ENCODE measurements at places on chromosomes 4 and X.
A peak's percentile ranks its signal among the peaks of the same experiment; 100 is the strongest.

DNA sequence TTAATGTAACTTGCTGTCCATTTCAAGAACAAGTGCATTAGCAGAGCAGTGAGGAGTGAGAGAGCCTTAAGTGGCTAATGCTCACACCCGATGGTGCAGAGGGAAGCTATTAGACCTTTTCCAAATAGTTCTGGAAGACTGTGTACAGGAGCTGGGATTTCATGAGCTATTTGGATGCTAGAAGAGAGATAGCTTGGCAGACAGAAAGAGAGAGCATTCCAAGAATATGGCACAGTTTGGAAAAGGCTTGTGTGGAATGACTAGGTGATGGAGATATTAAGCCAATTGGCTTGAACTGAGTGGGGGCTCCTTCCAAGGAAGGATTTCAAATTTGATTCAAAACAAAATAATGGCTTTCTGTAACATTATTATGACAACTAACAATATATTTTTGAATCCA, 1097.2 kb upstream of the TENM3 start:
- DNase-seq, result no peak

GRCh38 chr4:130542953-130543352, 1447.0 kb downstream of the C4orf33 start:
- no peak for DNase-seq

GRCh38 chr4:15293711-15294110, 134.1 kb upstream of the C1QTNF7 start:
- no peak for DNase-seq

DNA sequence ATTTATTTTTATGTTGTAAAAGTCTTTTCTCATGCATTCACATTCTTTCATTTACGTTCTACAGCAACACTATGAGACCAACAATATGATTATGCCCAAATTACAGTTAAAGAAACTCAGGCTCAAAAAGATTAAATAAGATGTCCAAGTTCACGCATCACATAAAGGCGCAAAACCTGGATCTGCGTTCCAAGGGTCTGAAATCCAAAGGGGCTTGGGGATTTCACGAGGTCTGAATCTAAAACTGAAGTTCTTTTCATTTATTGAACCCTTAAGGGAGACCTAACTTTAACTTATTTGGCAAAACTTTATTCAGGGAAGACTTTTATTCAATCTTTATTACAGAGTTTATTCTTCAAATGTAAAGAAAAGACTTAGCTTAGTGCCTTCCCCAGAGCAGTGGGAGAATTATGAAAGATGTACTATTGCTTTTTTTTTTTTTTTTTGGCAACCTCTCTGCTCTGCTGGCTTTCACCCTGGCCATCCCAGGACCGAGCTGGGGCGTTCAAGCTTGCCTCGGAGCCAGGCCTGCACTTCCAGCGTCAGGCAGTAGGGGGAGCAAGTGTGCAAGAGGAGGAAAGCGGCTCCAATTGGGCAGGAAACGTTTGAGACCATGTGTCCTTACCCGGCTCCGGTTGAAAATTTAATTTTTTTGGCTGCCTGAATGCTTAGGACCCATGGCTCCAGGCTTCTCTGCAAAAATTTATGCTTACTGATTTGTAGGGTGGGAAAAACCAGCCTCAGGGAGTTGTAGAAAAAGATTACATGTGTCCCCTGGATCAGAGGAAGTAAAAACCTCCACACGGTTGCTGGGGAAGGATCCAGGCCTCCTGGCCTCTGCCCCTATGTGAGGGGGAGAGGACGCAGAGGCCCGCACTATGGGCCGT, 344.3 kb upstream of the KLF3 start:
- DNase-seq, result peak; percentile 100

- no peak for DNase-seq
These were observed 32.2 kb downstream of the CFAP299 start for GRCh38 chr4:80367737-80368136.

GRCh38 chrX:24019448-24019847, 7.5 kb downstream of the KLHL15 start:
- no peak for DNase-seq

DNA sequence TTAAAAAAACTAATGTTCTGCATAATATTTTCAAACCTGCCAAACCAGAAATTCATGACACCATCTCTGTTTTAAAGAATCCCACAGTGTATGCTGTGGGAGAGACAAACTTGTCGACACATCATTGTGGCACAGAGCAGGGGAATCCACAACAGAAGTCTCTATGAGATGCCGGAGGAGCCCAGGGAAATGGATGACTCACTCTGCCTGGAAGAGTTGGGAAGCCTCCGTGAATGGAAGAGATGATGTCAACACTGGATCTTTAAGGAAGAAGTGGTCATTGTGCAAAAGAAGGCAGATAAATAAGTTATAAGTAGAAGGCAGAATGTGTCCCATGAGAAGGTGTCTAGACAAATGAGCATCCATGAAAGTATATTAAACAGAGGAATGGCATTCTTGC, 595.1 kb downstream of the RAB28 start:
- DNase-seq, result no peak

GRCh38 chr4:38601244-38601915, 62.6 kb upstream of the KLF3 start:
- no peak for DNase-seq

DNA sequence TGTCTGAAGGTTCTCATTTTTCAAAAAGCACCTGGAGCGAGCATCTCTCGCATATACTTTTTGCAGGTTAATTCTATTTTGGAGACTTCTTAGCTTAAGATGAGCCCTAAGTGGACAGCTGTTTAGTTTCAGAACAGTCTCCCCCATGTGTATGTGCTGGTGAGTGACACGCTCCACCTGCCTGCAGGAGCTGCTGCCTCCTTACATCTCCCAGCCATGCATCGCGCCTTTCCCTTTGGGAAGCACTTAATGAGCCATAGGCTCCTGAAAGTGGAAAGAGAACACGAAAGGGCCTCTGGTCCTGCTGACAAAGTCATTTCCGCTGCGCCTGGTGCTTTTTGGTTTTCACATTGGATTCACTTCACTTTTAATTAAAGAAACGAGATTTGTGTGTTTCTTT, 56.1 kb downstream of the TRIML2 start:
- DNase-seq, result no peak

GRCh38 chr4:108432418-108432817, 188.0 kb upstream of the RPL34 start:
- no peak for DNase-seq

GRCh38 chr4:81528200-81528599, 56.5 kb upstream of the RASGEF1B start:
- DNase-seq, result no peak

DNA sequence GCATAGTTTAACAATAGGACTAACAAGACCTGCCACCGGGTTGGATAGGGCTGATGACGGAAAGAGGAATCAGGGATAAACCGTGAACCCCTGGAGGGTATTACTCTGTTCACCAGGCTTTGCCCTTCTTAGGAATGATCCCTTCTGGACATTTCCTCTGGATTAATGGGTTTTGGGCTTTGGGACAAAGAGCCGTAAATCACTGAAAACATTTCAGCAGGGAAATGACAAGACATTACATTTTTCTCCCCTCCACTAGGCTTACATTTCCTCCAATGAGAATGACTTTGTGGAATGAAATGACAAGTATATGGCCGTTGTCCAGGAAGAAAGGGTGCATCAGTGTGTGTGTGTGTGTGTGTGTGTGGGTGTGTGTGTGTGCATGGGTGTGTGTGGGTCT, 25.9 kb upstream of the RBPJ start:
- no peak for DNase-seq

DNA sequence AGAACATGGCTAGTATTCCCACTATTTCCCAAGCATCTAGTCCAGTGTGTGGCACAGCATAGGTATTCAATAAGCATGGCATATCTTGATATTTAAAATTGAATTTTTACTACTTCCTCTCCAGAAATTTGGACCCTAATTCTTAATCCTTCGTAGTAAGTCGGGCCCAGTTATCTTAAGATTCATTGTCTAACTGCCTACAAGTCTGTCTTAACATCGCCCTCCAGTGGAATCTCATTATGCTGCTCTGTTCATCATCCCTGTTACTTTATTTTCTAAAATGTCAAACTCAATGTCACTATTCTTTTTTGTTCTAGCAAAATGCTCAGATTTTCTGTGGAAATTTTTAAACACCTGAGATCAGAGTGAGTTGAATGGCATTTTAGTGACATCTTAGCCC, 606.2 kb downstream of the KLHL13 start:
- no peak for DNase-seq

DNA sequence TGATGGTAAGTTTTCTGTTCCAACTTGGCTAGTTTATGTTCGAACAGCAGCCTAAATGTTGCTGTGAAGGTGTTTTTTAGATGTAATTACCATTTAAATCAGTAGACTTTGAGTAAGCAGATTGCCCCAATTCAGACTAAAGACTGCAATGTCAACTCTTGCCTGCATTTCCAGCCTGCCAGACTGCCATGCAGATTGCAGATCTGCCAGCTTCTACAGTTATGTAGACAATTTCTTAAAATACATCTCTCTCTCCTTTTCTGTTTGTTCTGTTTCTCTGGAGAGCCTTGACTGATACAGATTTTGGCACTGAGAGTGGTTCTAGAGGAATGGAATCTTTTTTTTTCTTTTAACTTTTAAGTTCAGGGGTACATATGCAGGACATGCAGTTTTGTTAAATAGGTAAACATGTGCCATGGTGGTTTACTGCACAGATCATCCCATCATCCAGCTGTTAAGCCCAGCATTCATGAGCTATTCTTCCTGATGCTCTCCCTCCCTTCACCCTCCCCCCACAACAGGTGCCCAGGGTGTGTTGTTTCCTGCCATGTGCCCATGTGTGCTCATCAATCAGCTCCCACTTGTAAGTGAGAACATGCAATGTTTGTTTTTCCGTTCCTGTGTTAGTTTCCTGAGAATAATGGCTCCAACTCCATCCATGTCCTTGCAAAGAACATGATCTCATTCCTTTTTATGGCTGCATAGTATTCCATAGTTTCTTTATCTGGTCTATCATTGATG, 227.8 kb downstream of the CPE start:
- no peak for DNase-seq

- DNase-seq, result no peak
These were observed 159.6 kb downstream of the SOWAHB start for GRCh38 chr4:76738086-76738931.

DNA sequence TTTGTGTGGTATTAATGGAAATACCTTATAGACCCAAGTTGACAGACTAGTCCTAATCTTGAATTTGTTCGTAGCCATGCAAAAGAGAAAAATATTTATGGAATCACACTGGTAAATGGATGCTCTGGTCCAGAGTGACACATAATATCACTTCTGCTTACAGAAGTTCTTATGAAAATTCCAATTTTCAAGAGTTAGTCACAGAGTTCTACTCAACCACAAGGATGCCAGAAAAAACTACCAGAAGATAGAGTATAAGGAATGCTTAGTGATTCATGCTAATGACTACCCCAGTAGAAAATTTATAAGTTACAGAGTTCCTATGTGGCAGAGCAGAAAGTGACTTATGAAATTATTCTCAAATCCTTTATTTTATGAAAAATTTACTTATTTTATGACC, 1384.8 kb downstream of the FAM133A start:
- no peak for DNase-seq

- no peak for DNase-seq
These were observed 325.2 kb downstream of the NR3C2 start for GRCh38 chr4:148116969-148117368.

DNA sequence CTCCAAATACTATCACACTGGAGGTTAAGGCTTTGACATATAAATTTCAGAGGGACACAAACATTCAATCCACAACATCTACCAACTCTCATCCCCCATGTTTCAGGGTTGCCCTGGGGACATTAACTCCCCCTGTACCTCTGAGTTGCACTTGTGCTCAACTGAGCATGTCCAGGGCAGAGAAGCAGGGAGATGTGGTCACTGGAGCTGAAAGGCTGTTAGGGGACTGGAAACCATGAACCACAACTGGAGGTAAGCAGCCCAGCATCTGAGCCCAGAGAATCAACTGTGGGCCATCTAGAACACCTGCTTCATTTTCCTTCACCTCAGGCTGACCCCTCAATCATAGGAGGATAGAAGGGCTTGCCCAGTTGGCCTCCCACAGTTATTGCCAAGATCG, 641.1 kb downstream of the MID1IP1 start:
- no peak for DNase-seq

DNA sequence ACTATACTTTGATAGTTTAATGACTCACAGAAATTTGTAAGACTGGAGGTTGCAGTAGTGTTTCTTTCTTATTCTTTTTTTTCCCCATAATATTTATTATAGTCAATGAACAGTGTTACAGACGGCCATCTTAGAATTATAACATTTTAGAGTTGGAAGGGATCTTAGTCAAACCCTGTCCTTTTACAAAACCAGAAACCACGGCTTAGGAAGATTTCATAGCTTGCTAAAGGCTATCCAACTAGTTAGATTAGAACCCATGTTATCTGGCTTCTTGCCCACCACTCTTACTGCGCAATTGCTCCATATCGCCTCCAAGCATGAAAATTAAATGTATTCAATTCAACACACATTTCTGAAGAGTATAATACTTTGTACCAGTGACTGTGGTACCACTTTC, 1.1 kb downstream of the XIAP start:
- DNase-seq, result no peak

DNA sequence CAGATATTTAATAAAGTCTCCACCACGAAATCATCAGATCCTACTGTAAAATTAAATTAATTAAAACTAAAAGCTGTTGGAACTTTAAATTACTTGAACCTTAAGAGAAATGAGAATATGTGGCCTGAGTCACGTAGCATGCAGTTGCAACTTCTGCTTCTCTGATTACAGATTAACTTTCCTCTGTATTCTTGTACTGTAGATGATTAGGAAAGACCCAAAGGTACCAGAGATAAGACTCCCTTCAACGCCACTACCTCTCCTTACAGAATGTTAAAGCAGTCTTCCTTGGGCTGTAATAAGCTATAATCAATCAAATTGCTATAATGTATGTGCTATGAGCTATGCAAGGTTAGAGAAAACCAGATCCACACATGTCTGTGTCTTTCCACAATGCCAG, 47.9 kb downstream of the FAM13A start:
- DNase-seq, result no peak

GRCh38 chrX:94961730-94962129, 1287.7 kb downstream of the FAM133A start:
- no peak for DNase-seq

DNA sequence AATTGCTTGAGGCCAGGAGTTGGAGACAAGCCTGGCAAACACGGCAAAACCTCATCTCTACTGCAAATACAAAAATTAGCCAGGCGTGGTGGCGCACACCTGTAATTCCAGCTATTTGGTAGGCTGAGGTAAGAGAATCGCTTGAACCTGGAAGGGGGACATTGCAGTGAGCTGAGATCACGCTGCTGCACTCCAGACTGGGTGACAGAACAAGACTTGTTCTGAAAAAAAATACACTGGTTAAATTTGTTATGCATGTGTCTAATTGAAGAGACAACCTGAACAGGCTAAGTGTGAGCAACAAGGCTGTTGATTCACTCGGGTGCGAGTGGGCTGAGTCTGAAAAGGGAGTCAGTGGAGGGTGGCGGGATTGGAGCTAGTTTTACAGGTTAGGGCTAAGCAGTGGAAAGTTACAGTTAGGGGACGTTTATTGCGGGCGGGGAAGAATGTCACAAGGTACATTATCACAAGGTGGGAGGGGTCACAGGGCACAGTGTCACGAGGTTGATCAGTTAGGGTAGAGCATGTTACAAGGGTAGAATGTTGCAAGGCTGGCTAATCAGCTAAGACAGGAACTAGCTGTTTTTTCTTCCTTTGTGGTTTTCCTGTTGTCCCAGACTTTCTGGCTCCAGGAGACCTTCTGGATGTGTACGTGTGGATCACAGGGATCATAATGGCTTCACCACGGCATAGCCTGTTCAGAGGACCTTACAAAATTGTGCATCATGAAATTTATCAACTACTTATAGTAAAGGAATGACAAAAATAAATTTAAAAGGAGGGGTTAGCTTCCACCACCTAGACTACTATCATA, 115.8 kb downstream of the NAA11 start:
- DNase-seq, result peak; percentile 32

- DNase-seq, result no peak
These were observed 37.7 kb upstream of the MTNR1A start for GRCh38 chr4:186592966-186593586.

Measured in endothelial cell (in vitro differentiated cells).